ENCODE measurements at places on chromosomes 6 and 20.

- no peak for DNase-seq
Measured at GRCh38 chr6:149867876-149868640, 3.9 kb upstream of the LRP11 start.

DNA sequence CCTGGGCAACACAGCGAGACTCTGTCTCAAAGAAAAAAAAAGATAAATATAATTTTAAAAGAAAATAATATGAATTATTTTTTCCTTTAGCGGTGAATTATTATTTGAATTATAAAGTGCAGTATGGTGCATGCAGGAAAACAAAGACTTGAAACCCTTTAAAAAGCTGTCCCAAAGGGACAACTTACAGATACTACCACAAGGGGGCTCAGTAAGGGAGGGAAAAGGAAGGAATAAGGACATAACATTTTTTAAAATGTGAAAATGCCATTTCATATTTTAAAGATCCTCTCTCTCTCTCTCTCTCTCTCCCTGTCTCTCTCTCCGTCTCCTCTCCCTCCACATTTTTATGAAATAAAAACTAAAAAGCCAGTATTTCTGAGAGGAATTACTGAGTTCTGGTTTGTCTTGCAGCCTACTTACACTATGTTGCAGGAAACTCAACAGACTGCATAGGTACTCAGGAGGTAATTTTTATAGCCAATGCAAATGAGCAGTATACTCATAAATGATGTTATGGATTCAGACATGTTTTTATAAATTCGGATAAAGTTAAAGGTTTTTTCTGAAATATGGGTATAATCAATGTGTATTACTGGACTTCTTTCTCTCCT, 455.0 kb upstream of the GJE1 start:
- no peak for DNase-seq

DNA sequence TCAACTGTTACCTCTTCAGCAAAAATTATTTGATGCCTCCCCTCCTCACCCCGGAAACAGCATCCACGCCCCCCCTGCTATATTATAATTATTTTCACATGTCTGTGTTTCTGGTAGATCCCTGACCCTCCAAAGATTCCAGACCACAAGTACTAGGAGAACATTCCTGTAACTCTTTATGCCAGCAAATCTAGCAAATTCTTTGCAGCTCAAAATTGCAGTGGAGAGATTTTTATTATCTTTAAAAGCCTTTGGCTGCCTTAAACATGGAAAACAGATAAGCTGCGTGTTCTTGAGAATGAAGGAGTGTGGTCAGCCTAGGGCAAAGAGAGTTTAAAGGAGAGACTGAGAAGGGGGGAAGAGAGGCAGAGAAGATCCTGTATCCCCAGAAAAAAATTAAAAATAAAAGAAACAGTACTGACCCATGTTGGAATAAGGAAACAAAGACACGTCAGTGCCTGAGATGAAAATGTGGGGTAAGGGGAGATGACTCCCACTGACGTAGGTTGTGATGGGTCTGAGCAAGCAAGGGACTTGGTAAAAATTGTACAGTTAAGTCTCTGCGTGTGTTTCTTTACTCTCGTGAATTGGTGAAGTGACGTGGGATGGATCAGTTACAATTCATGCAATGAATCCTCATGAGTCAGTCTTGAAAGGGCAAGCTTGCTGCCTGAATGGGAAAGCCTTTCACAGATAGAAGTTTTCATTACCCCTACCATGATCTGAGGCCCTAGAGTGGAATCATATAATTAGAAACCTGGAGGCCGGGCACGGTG, 8.3 kb downstream of the ID4 start:
- no peak for DNase-seq

GRCh38 chr6:28553986-28554881, 28.6 kb downstream of the GPX5 start:
- DNase-seq: no peak

GRCh38 chr20:54339093-54339492, 131.2 kb downstream of the PFDN4 start:
- DNase-seq: no peak

All from stimulated activated CD8-positive, alpha-beta memory T cell treated with anti-CD3 and anti-CD28 coated beads, Interleukin-7, amount 100 ng/mL, for 48 hours (primary cell).